ENCODE measurements at places on chromosomes 7 and 10.

DNA sequence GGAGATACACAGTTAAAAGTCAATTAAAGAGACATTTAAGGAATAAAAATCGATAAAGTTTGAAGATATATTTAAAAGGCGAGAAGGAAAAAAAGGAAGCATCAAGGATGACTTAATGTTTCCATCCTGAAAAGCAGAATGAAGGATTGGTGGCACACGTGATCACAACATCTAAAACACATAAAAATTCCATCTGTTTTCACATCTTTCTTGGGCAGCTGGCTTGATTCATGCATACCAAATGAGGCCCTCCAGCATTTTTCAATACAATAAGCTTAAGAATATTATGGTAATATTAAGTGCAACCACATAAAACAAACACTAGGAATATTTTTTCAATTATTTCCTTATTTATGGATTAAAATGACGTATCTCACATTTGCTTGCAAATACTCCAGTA, 112.6 kb downstream of the TPK1 start:
- DNase-seq: no peak

- no peak for DNase-seq
These were observed 64.3 kb upstream of the NKX6-2 start for GRCh38 chr10:132850246-132850645.

DNA sequence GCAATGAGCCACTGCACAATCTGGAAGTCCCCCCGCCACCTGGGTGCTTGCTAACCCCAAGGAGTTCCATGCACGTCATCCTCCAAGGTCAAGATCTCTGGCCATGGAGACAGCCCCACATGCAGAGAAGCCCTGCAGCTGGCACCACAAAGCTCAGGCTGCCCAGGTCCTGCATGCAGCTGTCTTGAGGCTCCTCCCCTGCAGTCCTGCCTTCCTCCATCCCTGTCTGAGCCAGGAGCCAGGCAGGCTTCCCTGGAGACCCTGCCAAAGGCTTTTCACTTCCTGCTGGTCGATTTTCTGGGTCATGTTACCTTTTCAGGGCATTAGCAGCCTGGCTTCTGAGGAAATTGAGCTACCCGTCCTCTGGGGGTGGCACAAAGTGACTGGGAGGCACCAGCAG, 12.5 kb upstream of the TMEM72 start:
- no peak for DNase-seq

GRCh38 chr7:25122373-25122772, 2.7 kb downstream of the CYCS start:
- no peak for DNase-seq

DNA sequence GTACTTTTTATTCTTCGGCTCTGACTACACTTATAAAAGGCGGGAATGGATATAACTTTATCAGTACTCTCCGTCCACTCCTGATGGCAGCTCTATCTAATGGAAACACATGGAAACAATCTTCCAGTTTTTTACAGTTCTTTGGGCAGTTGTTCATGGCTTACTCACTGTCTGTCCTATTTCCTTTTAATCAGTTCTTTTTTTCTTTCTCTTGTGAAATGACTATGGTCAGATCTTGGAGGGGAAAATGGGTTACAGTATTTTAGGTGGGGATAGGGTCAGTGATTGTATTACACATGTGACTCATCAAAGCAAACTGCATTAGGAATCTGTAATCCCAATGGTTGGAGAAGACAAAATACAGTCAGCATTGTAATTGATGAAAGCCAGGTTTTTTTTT, 112.4 kb downstream of the BICC1 start:
- peak; percentile 69 for DNase-seq

- peak; percentile 27 for DNase-seq
These were observed 54.4 kb downstream of the MCMBP start for GRCh38 chr10:119817991-119818888.

DNA sequence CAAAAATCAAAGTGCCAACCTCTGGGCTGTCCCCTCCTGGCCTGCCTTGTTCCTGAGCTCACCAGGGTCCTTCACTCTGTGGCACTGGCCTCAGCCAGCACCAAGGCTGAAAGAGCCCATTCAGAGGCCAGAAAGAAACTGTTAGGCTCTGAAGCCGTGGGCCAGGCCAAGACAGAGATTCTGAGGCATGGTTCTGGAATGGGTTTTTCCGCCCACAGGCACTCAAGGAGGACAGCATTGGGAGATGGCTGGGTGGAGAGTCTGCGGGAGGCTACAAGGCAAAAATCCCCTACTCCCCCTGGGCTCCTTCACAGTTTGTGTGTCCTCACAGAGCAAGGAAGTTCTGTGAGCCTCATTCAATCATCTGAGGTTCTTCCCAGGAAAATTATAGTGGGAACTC, 31.7 kb downstream of the GRIFIN start:
- peak; percentile 47 for DNase-seq

- no peak for DNase-seq
These were observed 25.5 kb downstream of the TSPAN13 start for GRCh38 chr7:16779051-16779450.

- DNase-seq: peak; percentile 83
These were observed 129.3 kb upstream of the BET1 start for GRCh38 chr7:94133460-94133859.

- DNase-seq: no peak
These were observed 8.6 kb downstream of the WNT16 start for GRCh38 chr7:121337398-121337797.

GRCh38 chr7:136657482-136657921, 210.9 kb upstream of the CHRM2 start:
- DNase-seq: no peak

DNA sequence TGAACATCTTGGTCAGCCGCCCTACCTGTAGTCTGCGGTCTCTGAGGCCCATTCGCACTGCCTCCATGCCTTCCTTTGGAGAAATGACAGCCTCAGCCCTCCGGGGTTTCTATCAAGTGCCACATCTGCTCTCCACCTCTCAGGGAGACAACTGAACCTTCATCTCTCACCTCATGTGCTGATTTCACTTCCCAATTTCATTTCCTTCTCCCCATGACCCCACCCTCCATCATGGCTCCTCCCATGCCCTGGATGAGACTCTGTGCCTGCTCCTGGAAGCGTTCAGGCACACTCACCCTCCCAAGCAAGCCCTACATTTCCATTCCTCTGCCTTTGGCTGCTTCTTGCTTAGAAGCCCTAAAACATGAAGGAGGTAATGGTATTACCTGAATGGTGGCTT, 7.8 kb upstream of the SCD start:
- no peak for DNase-seq

DNA sequence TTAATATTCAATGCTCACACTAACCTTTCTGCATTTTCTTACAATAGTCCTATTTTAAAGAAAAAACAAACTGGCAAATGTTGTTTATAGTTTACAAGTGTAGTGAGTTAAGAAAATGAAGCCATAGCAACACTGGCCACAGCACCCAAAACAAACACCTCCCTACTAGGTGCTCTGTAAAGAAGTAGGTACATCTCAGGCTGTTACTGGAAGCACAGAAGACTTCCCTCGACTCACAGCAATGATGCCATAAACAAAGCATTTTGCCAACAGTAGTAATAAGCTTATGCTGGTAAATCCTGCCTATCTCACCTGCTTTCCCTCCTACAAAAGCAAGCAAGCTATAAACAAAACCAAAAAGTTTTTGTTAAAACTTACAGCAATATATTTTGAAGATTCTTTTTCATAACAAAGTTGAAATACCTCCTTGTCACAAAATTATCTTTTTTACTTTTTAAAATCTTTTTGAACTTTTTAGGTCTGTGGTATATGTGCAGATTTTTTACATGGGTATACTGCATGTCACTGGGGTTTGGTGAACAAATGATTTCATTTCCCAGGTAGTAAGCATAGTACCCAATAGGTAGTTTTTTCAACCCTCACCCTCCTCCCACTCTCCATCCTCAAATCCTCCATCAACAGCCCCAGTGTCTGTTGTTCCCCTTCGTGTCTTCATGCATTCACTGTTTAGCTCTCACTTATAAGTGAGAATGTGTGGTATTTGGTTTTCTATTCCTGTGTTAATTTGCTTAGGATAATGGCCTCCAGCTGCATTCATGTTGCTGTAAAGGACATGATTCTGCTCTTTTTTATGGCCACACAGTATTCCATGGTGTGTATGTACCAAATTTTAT, 28.4 kb downstream of the COA1 start:
- DNase-seq: no peak

DNA sequence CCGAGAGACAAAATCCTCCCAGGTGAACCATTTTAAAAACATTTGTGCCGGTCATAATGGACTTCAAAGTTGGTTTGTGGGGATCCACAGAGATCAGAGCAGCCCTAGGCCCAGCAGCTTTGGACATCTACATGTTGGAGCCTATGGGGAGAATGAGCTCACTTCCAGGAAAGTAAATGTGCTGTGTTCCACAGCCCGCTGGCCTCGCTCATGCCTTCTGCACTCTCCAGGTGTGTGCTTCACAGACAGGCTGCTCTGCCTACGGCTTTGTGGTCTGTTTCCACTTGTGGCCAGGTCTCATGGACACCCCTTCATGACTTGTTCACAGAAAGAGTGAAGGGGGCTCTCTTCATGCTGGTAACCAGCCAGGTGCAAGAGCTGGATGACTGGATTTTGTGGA, 141.6 kb downstream of the ADARB2 start:
- DNase-seq: no peak

Measured in skeletal muscle cell (primary cell).